ENCODE measurements at places on chromosomes 1 and 21.

DNA sequence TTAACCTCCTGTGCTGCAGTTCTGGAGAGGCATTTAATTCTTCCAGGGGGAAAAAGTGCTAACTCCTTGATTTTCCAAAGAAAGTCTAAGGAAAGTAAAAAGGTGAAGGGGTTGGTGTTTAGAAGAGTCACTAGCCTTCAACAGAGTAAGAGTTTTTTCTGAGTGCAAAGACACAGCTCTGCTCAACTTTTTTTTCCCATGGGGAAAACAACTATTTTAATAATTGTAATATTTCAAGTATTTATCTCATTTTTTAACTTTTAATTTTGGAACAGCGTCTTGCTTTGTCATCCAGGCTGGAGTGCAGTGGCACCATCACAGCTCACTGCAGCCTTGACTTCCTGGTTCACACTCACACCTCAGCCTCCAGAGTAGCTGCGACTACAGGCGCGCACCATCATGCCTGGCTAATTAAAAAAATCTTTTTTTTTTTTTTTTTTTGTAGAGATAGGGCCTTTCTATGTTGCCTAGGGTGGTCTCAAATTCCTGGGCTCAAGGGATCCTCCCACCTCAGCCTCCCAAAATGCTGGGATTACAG lies 202.6 kb downstream of the APP start:
- DNase-seq: no peak

DNA sequence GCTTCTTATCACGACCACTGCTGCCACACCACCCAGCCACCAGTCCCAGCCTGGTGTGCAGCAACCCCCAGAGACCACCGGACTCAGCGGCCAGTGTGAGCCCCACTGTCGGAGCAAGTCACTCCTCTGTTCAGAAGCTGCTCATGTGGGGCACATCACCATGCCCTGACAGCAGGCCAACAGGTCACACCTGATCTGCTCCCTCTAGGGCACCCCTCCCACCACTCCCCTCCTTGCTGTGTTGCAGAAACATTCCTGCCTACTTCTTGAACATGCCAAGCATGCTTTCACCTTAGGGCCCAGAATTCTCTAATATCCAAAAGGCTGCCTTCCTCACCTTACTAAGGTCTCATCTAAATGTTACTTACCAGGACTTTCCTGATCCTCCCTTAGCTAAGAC lies 146.5 kb downstream of the SLC45A1 start:
- DNase-seq: no peak

GRCh38 chr1:5298376-5298775 lies 644.0 kb downstream of the AJAP1 start:
- DNase-seq: no peak

- DNase-seq: no peak
Observed at GRCh38 chr1:244917073-244917670, 52.8 kb upstream of the HNRNPU start.

GRCh38 chr1:58443986-58444868 lies 102.3 kb downstream of the OMA1 start:
- no peak for DNase-seq

DNA sequence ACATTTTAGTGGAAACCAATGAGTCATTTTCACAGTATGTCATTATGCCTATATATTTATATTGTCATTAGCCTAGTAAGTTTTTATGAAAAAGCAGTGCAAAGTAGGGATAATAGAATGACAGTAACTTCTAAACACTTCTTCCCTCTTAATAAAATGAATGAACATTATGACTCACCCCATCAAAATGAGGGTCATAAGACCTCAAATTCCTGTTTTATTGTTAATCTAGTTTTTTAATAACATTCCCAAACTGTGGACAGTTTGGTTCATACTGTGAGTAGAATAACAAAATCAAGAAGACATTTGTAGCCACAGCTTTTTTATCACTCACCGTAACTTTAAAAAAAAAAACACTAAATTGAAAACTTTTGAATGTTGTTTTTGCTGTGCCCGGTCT lies 160.5 kb downstream of the LRRC40 start:
- no peak for DNase-seq

DNA sequence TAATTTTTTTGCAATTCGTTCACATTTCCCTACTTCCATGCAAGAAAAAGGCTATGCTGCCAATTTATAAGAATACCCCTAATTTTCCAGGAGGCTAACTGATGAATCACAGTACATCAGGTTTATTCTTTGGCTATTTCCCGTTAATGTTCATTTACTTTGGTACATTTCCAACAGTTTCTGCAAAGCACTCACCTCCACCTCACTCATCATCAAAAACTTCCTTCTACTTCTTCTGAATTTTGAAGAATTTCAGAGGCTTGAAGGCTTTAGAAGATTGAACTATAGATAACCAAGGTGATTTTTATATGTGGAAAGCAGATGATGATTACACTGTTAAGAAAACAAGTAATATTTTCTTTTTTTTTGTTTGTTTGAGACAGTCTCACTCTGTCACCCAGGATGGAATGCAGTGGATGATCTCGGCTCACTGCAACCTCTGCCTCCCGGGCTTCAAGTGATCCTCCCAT lies 60.5 kb upstream of the HP1BP3 start:
- DNase-seq: no peak

DNA sequence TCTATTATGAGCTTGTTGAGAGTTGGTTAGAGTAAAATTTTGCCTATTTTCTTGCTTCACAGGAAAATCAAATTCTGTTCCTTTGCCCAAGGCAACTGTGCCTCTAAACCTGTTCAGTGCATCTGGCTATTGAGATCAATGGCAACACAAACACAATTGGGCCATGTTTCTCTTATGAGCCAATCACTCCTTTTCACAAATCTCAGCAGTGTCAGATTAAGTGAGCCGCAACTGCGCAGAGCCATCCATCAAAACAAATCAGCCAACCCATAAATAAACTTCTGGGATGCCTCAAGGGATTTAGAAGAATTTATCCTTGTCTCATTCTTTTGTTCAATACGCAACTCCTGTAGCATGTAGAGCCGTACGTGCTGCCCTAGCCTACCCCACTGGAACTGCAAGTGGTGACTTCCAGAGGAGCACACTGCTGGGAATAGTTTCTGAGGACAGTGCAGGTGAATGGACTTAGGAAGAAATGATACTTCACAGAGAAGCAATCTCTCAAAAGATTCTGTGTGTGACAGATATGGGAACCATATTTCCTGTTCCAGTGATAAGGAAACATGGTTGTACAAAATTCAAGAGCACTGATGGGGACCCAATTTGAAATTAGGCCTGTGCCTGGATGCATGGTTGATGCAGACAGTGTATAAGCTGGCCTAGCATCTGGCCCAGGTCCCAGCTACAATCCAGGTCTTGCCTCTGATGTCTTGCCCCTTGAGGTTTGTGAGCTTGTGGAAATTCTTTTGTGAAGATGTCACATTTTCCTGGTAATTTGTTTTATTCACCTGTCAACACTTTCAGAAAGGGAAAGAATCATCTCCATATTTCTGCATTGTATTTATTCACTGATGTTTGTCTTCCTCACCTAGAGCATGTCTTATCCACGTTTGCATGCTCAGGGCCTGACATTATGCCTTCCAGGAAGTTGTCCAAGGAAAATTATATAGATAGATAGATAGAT lies 166.2 kb downstream of the URB2 start:
- no peak for DNase-seq

GRCh38 chr1:50066806-50067205 lies 41.9 kb upstream of the ELAVL4 start:
- DNase-seq: no peak

DNA sequence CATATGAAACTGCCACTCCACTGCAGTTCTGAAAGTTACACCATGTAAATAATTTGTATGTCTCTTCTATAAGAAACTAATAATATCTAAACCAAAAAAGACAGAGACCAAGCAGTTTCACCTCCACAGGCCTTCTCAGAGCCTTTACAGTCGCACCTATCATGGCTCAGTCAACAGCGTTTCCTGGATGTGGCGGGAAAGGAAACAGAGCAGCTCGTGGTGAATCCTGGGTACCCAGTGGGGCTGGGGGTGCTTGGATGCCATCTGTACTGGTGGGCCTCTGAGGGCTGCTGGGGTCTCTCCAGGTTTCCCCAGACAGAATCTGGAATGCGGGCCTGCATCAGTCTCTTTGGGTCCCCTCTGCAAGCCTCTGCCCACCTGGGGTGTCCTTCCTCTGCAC lies 100.2 kb upstream of the CASZ1 start:
- no peak for DNase-seq

DNA sequence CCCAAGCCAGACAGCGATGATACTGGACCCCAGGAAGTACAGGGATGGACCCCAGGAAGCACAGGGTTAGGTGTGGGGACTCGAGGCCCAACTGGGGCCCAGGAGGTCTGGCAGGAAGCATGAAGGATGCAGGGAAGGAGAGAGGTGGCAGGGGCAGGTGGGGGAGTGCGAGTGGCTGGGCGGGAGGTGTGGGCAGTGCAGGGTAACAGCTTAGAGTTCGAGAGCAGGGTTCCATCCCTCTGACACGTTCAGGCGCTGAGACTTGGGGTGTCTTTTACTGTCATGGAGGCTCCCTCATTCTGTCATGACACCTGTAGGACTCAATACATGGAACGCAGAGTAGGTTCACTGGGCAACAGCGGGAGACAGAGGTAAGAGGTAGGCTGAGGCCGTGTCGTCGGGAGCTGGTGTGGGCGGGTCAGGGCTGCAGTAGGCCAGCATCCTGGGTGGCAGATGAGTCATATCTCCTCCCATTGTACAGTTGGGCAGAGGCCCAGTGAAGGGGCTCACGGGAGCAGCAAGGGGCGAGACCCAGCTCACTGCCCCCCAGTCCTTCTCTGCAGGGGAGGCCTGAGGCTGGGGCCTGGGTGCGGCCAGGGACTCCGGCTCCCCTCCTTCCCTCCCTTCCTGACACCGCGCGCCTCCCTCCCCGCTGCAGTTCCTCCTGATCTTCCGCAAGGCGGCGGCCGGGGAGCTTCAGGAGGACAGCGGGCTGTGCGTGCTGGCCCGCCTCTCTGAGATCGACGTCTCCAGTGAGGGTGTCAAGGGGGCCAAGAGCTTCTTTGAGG lies 11.6 kb upstream of the CTRC start:
- no peak for DNase-seq

DNA sequence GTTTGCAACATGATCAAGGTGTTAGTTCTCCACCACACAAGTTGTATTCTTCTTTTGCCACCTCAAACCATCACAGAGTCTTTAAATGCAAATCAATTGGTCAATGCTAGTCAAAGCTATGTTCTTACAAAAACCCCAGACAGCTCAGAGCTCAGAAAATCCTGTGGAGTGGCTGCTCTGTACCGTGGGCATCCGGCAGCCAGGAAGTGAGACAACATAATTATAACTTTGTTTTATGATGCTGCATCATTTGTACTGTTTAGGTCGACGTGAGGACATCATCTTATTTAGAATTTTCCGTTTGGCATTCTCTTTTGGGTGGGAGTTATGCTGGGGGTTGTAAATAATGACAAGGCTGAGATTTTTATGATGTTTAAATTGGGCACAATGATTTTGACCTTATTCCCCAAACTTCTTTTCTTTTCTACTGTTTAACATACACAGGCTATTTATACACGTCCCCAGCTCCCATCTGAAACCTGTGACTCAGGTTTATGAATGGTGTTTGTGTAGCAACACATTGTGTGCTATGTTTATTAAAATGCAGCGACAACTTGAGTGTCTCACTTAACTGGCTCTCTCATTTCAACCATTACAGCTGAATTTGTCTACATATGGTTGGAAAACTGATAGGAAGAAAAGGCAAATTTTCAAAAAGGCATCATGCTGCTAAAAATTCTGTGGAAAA lies 124.0 kb downstream of the CNIH3 start:
- DNase-seq: no peak

DNA sequence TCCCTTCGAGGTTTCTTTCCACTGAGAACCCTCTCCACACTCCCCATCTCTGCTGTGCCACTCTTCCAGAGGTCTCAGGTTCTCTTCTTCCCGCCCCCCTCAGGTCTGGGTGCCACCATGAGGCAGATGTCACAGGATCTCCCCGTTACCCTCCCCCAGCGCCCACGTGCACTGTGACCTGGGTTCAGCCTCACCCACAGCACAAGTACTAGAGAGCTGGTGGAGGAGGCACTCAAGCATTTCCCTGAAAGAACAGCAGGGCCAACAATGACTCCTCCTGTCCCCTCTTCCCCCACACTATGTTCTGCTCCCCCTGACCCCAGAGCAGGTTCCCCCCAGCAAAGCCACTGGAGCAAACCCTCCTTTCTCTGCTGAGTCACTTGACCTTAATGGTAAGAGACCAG lies 14.3 kb downstream of the PLEKHA6 start:
- no peak for DNase-seq

- no peak for DNase-seq
Observed at GRCh38 chr1:111480674-111481073, 6.9 kb downstream of the C1orf162 start.

GRCh38 chr1:184940694-184941409 lies 33.5 kb downstream of the NIBAN1 start:
- no peak for DNase-seq

- DNase-seq: no peak
Observed at GRCh38 chr21:17513214-17514123, 626 bp downstream of the CXADR start.

- DNase-seq: no peak
Observed at GRCh38 chr1:200778766-200779165, 40.1 kb downstream of the CAMSAP2 start.

Data from GOT3 (cell line).